Amniotic stem cell (primary cell): ENCODE measurements at places on chromosomes 6 and 20.
A peak's percentile ranks its signal among the peaks of the same experiment; 100 is the strongest.

- no peak for DNase-seq
These were observed 409.6 kb upstream of the CHD6 start for GRCh38 chr20:42027746-42028268.

- DNase-seq: no peak
These were observed 128.4 kb upstream of the JAG1 start for GRCh38 chr20:10802236-10802635.

- no peak for DNase-seq
These were observed 600 bp downstream of the XPO5 start for GRCh38 chr6:43575105-43575771.

GRCh38 chr6:14520029-14520428 is 402.5 kb downstream of the CD83 start:
- no peak for DNase-seq

DNA sequence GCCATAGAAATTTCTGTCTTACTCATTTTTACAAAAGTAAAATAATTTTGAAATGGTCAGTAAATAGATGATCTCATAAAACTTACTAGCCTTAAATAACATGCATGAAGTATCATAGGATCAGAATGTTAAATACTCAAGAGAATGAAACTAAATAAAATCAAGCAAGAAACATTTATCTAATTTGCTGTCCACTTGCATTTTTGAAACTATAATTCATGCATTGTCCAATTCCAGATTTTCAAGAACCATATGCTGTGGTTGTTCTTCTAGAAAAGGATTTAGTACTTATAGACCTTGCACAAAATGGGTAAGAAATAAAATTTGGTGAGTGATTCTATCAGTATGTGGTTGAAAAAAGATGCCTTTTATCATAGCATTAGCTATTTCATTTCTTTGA is 107.0 kb downstream of the STXBP5 start:
- peak; percentile 23 for DNase-seq

DNA sequence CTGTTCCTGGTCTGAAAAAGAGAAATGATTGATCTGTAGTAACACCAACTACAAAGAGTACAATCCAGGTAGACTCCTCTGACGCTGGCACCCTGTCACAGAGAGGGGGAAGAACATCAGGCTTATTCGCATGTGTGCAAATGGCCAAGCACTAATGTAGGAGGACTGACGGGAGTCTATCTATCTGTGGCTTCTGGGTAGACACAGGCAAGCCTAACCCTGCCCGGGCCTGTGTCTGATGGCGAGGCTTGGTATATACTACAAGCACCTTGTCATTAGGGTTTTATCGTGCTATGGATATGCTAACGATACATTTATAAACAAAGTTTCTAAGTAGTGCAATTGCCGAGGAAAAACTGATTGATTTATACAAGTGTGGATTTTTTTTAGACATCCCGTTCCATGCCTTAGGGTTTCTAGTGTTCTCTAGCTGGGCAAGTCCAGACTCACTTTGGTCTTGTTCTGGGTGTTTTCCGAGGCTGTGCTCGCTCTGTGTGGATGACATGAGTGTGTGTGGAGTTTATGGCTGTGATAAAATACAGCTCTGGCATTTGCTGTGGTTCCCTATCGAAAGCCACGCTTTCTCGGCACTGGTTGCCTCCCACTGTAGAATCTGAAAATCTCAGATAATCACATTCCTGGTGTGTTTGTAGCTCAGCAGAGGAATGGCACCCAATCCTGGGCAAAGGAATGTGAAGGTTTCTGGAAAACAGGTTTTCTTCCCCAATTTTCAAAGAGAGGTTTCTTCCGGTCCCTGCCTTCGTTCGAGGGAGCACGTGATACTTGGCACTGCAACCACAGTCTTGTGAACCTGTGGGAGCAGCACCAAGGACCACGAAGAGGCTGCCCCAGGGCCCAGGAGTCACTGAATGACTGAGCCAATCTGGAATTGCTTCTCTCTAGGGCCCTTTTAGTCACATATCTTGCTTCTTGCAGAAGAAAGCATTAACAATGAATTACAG is 67.5 kb upstream of the EDN1 start:
- DNase-seq: no peak

GRCh38 chr6:45450132-45450531 is 72.4 kb upstream of the SUPT3H start:
- no peak for DNase-seq

DNA sequence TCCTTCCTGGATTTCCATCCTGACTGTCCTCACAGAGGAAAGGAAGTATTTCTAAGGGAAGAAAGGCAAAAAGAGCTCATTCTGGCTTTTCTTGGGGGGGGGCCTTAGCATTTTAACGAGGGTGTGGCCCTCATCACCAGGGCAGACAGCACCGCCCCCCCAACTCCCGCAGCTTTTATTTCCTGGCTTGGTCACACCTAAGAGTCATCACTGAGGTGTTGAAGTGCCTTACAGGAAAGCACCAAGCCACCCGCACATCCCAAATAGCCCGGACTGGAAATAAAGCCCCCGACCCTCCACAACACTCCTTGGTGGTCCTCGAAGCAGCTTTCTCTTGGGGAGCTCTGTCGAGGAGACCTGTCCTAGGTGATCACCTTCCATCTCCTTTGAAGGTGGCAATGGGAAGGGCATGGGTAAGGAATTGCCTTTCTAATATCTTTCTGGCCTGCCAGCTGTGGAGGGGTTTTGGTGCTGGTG is 1.3 kb downstream of the PTK7 start:
- no peak for DNase-seq
